ENCODE measurements at places on chromosomes 2 and 18.

GRCh38 chr2:68936889-68937288 is 15.8 kb downstream of the GKN2 start:
- DNase-seq = no peak

GRCh38 chr18:3985020-3985419 is 470.1 kb downstream of the DLGAP1 start:
- DNase-seq = no peak

- no peak for DNase-seq
These were observed 38.9 kb downstream of the KDM3A start for GRCh38 chr2:86480105-86480504.

DNA sequence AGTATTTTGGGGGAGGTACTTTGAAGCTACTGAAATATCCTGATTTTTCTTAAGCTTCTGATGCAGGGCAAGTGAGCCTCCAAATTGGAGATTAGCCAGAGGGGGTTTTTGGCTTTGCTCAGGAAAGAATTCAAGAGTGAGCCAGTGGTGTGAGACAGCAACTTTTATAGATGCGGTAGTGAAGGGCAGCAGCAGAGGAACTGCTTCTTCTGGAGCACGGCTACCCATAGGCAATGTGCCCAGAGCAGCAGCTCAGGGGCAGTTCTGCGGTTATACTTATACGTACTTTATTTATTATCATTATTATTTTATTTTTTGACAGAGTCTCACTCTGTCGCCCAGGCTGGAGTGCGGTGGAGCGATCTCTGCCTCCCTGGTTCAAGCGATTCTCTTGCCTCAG is 19.8 kb upstream of the NT5DC4 start:
- no peak for DNase-seq

DNA sequence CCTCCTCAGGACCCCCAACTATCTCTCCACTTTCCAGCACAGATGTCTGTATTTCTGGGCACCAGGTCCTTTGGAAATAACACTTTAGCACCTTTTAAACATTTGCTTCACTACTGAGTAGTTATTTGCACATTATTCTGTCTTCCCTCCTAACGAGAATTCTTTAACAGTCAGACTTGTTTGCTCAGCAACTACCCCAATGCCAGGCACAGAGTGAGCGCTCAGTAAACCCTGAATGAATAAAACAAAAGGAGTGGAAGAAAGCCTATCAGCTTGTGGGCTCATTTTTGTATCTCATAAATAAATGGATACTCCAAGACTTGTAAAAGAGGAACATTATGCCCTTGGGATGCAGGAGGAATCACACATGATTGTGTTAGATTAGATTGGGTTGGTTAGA is 450.4 kb downstream of the TGIF1 start:
- DNase-seq = no peak

GRCh38 chr2:42245396-42245795 is 76.2 kb downstream of the EML4 start:
- no peak for DNase-seq

DNA sequence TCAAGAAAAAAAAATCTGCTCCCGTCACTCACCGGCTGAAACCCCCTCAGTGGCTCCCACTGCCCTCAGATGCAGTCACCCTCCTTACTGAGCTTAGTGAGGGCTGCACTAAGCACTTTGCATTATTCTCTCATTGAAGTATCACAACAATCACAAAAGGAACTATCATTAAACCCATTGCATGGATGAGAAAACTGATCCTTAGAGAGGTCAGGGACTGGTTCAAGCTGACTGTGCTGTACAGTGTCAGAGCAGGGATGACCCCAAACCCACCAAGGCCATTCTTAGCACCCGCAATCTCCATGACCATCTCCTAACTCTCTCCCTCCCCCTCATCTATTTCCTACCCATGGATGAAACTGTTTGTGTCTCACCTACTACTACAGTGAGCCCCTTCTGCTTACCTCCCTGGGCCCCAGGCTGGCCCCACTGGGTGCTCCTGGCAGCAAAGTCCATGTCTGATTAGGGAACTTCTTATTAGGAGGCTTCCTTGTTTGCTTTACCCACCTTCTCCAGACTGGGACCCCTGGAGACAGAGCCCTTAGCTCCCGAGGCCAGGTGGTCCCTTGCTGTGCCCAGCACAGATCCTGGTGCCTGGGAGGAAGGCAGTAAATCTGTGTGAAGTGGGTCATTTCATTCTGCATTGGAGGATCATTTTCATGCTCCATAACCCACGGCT is 139.3 kb upstream of the ID2 start:
- DNase-seq = no peak

GRCh38 chr2:152254486-152254885 is 78.9 kb upstream of the STAM2 start:
- no peak for DNase-seq

DNA sequence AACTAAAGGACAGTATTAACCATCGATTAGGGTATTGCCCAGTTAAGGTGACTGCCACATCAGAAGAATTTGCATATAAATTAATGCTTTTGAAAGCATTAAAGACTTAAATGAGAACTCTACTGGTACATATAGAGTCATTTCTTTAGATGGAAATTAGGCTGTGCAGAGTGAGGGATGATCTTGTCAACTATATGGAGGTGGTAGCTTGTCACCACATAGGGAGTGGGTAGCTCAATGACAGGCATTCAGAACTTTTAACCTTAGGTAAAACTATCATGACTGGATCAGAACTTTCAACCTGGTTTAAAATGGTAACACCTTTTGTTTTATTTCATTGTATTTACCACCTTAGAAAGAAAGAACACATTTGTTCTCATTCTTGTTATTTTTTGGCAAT is 384.6 kb upstream of the LRRTM1 start:
- no peak for DNase-seq

DNA sequence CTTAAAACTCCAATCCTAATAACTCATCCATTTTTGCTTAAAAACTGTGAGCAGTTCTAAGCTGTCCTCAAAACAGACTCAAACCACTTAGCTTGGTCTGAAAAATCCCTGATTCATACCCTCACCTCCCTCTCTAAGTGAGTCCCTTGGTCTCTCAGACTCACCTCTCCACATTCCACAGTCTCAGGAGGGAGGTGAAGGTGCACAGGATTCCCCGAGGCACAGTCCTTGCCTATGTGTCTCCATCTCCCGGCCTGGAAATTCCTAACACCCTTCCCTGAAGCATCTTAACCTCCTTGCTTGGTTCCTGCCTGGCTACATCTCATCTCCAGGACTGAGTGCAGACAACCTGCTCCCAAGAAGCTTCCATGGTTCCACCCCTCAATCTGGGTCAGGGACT is 45.0 kb downstream of the CYRIA start:
- no peak for DNase-seq

DNA sequence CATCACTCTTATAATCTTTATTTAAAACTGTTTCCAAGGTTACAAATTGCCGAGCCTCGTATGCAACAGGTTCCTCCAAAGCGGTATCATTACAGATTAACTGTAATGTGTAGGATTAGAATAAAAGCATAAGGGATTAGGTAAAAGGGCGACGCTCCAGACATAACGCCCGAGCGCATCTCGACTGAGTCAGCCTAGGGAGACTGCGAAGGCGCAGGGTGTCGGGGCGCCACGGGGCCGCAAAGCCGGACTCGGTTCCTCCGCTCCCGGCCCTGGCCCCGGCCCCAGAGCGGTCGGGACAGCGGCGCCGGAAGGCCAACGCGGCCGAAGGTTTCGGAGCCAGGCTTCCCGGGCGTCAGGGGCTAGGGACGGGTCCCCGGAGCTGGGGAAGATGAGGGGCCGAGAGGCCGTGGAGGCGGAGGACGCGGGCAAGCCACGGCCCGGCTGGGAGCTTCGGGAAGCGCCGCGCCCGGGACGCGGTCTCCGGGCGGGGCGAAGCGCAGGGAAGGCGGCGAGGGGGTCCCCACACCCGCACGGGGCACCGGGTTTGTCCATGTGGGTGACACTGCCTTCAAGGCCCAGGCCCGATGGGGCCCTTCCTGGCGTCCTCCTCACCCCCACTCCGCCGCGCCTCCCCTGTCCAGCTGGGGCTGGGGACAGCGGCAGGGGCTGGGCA is 12.9 kb upstream of the SIX3 start:
- no peak for DNase-seq

- no peak for DNase-seq
These were observed 499.3 kb downstream of the IRS1 start for GRCh38 chr2:226300196-226300886.

DNA sequence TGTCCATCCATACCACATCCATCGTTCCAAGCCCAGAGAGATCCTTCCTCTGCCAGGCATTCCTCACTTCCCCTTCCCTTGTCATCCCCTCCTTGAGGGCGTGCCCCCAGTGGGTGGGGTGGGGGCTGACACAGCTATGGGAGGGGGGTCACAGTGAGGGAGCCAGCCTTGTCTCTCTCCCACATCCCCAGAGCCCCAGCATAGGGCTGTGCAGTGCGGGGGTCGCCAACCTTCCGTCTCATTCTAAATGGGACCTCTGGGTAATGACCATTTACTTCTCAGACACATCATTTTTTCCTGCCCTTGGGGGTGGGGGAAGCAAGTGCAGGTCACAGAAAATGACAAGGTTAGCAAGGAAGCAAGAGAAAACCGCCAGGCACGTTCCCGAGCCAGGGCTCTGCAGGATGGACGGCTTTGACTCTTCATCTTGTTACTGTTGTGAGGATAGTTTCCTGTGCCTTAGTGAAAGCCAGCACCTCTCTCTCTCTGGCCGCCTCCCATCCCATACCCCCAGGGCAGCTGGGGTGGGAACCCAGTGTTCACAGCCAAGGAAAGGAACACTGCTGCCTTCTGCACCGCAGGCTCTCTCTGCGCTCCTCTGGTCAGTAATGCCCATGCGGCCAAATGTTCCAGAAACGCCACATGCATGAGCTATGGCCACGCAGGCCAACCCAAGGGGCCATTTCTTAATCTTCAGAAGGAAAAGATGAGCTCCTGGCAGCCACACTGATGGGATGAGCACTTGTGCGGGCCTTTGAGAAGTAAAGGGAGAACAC is 22.7 kb upstream of the OTOS start:
- no peak for DNase-seq

GRCh38 chr2:190979906-190980629 is 33.9 kb downstream of the STAT1 start:
- no peak for DNase-seq

- DNase-seq = no peak
These were observed 160.1 kb upstream of the BOD1L2 start for GRCh38 chr18:56986829-56987228.

DNA sequence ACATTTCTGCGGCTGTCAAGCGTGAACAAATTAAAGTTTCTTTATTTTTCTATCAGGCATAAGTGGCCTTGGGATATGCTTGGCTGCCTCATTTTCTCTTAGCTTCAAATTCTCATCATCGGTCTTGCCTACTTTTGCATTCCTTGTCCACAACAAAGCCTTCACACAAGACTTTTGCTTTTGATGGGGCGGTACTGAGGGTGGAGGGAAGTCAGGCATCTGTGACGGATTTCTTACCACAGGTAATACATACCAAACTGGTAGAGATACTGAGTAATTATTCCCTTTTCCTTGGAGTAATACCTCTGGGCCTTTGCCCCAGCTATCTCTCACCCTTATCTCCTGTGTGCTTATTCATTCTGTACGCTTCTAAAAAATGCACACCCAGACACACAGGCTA is 468.3 kb upstream of the RGPD4 start:
- no peak for DNase-seq

DNA sequence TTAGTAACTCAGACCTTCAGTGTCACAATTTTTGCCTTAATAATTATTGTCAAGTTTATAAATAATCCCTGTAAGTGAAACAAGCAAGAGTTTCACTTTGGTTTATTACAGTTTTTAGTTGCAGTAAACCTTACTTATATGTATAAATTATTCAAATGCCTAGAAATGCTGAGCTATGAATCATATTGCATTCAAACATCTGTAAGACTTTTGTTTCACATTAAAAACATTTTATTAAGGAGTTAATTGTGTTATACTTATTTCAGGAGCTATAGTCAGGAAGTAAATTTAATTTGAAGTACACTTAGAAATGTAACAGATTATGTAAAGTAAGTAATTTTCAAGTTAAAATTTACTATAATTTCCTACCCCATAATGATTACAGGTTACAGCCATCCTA is 3.9 kb upstream of the ETAA1 start:
- DNase-seq = no peak

DNA sequence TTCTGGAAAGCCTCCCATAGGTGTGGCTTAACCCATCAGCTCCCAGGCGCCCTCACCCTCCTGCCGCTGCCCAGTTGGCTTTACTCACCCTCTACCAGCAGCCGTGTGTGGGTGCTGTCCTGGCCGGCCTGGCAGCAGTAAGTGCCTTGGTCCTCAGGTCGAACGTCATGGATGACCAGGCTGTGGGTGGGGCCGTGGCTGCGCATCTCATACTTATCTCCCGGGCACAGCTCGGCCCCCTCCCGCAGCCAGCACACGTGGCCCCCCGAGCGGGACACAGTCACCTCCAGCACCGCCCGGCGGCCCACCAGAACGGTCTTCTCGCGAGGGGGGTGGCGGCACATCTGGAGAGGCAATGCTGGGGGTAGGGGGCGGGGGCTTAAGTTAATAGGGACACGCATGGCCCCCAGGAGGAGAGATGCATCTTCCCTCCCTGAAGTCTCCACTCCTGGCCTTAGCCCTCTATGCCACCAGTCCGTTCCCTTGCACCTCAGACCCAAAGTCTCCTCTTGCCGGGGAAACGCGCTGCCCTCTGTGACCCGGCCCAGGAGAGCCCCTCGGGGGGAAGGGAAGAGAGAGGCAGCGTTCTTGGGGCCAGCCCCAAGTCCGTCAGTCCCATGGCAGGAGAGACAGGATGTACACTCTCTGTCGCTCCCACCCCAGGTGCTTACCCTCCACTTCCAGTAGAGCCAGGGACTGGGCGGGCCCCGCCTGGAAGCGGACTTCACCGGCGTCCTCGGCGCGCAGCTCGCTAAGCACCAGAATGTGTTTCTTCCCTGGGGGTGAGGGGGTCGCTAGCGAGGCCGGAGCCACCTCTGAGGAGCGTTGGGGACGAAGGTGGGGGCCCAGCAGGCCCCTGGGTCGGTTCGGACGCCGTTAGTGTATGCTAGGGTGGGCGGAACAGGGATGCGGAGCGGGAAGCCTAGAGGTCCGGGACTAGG is 7.9 kb downstream of the TMEM198 start:
- DNase-seq = no peak

- DNase-seq = no peak
These were observed 43.9 kb upstream of the RFX8 start for GRCh38 chr2:101518578-101519492.

All from stimulated activated CD8-positive, alpha-beta memory T cell treated with anti-CD3 and anti-CD28 coated beads, Interleukin-7, amount 100 ng/mL, for 48 hours (primary cell).